ENCODE measurements at places on chromosomes 4 and X. TPM values are rescaled to one million over a fixed set of nuclear protein-coding genes. Genes with fewer than 3 reads are reported as not detected.

GRCh38 chr4:56910172-56910967 is 2.7 kb downstream of the REST start:
- no peak for DNase-seq

DNA sequence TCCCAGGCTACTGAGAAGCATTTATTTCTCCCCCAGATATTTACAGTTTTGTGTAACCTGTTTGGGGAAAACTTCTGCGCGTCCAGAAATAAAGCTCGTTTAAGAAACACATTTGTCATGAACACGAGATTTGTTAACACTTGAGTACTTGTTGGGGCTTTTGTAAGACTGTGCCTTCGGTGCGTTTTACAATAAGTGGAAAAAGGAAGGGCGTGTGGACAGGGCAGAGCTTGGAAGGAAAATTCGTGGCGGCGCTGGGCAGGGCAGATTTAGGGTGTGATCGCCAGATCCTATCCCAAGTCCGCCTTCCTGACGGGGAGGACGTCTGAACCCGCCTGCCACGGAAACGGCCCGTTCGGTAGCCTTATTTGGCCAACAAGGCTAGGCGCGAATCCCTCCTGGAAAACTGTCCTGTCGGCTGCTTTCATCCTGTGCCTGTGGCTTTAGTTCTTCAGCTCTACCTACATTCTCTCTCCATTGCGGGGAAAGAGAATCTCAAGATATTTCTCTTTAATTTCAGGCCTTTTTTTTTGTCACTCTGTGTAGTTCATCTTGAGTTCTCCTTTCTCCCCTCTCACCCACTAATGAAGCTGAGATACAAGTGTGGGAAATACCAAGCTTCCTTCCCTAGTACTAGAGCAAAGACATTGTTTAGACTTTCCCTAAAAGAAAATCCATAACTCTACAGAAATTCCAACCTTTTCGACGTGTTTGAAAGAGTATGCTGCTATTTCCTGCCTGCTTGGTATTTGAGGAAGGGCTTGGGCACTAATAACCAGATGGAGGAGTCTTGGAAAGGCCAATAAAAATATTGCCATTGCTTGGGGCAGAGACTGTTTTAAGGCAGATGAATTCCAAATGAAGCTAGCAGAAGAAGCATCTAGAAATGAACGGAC is 982 bp downstream of the PDLIM5 start:
- DNase-seq: peak; percentile 34

DNA sequence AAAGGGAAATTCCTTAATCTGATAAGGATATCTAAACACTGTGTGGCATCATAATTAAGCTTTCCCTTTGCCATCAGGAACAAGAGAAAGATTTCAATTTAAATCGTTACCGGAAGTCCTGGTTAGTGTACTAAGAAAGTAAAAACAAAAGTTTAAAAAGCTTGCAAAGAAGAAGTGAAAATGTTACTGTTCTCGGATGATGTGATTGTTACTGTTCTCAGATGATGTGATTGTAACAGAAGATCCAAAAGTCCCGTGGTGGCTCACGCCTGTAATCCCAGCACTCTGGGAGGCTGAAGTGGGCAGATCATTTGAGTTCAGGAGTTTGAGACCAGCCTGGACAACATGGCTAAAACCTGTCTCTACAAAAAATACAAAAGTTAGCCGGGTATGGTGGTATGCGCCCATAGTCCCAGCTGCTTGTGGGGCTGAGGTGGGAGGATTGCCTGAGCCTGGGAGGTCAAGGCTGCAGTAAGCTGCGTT is 62.5 kb downstream of the RGS12 start:
- DNase-seq: no peak

GRCh38 chr4:147029296-147029695 is 83.6 kb upstream of the TTC29 start:
- no peak for DNase-seq

Gene FGF5
- polyA plus RNA-seq: 0.16 TPM

Gene SPINK2
- not detected for polyA plus RNA-seq

- no peak for DNase-seq
Observed at GRCh38 chr4:157196046-157196445, 24.5 kb upstream of the GRIA2 start.

DNA sequence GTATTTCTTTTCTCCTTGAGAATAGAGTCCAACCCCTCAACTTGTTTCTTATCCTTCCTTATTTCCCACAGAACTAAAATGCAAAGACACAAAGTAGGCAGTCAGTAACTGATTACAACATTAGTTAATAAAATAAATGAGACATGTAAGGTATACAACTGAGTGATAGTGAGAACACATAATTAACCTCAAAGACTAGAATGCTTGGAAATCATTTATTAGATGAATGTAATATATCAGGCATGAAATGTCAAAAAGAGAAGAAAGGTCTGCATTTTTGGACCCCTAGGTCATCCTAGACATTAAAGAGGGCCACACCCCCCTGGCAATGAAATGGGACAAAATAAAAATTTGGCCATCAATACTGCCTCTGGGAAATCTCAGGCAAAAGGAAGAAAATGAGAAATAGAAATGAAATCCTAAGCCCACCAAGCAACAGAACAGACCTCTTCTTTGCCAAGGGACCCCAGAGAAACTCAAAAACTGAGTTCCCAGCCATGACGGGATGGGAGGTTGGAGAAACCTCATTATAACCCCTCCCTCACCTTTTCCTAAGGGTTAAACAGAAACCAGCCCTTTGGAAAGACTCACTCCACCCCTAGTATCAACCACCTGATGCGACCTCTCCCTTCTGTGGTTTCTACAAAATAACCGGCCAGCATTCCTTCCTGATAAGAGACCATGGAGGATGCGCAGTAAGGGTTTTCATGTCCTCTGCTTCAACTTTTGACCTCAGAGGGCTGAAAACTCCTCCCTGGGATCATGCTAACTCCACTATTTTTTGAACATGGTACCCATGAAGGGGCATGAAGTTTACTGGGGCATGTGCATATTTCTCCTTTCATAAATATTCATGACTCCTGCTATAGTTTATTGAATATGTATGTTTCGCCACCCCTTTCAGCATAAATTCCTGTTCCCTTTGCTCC is 90.0 kb upstream of the EXOC1L start:
- no peak for DNase-seq

GRCh38 chr4:8120501-8120900 is 38.1 kb downstream of the ABLIM2 start:
- DNase-seq: peak; percentile 56

GRCh38 chrX:109990582-109991276 is 12.2 kb upstream of the TMEM164 start:
- no peak for DNase-seq

Gene SLC6A14
- 0.25 TPM for polyA plus RNA-seq

Gene ARHGAP6
- polyA plus RNA-seq: 15.7 TPM

- no peak for DNase-seq
Observed at GRCh38 chrX:117510453-117510852, 606.2 kb downstream of the KLHL13 start.

DNA sequence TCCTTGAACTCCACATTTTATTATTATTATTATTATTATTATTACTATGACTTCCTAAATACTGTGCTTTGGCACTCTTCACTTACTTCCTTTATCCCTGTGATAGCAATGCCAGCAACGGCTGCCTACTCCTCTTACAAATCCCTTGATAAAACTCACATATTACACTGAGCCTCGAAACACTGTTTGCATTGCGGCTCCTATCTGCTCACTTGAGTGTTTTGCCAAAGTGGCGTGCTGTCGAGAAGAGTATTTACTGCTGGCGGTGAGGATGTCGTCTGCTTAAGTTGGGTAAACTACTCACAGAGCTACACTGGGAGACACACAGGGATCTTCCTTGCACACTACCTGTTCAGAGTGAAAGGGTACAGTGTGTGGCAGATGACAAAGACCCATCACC is 143.4 kb upstream of the VCX3A start:
- DNase-seq: no peak

Gene S100P
- 11.4 TPM for polyA plus RNA-seq

- DNase-seq: no peak
Observed at GRCh38 chr4:7978907-7979651, 39.4 kb upstream of the AFAP1 start.

GRCh38 chrX:136196691-136197155 is 49.4 kb downstream of the FHL1 start:
- no peak for DNase-seq

DNA sequence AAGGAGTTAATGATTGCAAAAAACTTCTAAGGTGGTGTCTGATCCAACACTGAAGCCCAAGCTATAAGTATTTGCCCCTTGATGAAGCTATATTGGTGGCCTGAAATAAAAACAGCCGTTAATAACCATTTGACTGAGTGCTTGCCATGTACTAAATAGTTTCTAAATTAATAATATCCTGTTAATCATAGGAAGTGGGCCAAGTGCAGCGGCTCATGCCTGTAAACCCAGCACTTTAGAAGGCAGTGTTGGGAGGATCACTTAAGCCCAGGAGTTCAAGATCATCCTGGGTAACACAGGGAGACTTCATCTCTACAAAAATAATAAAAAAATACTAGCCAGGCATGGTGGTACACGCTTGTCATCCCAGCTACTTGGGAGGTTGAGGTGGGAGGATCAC is 8.3 kb downstream of the NDP start:
- no peak for DNase-seq

Gene CT55
- 0.23 TPM for polyA plus RNA-seq

DNA sequence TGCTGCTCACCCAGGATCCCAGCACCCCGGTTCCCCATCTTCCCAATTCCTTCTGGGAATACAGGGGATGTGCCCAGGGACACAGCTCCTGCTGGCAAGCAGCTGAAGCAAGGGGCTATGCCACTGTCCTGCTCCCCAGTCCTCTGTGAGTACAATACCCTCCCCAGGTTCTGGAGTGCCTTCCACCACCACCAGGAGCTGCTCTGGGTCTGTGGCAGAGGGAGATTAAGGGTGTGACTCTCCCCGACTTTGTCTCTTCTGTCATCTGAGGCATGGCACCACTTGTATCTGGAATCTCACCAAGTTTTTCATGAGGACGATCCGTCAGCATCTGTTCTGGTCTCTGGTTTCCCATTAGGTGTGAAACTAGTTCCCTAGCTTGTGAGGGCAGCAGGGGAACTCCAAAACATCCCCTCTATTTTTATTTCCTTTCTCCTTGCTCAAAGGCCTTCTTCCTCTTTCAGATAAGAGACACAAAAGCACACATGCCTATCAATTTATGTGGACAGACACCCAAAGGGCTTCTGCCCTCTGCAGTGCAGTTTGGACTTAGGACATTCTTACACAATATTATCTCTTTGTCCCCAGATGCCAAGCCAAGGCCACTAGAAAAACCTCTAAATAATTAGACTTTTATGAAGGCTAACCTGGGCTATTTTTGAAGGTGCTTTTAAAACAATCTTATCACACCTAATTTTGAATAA is 26.8 kb downstream of the MGST2 start:
- DNase-seq: no peak

- DNase-seq: no peak
Observed at GRCh38 chr4:166308647-166309046, 435.6 kb downstream of the TLL1 start.

DNA sequence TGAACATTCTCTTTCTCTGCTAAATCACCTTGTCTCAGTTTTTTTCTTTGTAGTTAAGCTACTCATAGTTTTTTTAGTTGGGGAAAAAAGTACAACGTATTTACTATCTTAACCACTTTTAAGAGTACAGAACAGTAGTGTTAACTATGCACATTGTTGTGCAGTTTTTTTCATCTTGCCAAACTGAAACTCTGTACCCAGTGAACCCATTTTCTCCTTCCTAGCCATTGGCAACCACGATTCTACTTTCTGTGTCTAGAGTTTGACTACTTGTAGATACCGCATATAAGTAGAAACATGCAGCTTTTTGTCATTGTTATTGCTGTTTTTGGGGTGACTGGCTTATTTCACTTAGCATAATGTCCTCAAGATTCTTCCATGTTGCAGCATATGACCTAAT is 10.0 kb downstream of the N4BP2 start:
- DNase-seq: no peak

DNA sequence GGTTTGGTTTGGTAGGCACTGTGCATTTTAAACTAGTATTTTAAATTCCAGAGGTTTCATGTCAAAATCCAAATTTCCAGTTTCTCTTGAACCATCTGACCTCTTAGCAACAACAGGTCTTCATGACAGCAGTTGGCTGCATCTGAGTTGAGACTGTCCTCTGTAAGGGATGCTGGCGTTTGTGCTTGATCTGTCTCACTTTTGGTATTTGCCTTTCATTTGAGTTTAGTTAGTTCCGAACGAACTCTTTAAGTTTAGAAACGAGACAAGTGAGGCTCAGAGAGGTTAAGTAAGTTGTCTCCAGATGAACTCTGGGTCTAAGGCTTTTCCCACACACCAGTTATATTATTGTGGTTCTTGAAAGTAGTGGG is 29.1 kb downstream of the SPARCL1 start:
- no peak for DNase-seq

Gene KLF8
- 6.5 TPM for polyA plus RNA-seq

- no peak for DNase-seq
Observed at GRCh38 chr4:13562876-13563275, 18.6 kb upstream of the NKX3-2 start.

DNA sequence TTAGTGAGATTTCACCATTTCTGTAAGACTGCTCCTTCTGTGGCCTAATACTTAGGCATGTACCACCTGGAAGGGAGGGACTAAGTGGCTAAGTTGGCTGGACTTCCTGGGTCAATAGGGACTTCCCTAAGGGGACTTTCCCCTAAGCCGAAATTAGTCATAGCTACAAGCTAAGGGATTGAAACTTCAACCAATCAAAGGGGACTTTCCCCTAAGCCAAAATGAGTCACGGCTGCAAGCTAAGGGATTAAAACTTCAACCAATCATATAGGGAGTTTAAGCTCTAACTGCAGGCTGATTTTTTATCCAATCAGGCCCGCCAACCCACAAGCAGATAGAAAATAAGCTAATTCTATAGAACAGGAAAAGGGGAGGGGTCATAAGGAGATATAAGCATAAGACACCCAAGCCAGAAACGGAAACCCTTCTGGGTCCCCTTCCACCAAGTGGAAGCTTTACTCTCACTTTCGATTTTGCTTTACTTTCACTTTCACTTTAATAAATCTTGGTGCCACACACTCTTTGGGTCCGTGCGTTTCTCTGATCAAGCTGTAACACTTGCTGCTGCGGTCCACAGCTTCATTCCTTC is 382.8 kb downstream of the KLHL4 start:
- DNase-seq: no peak

GRCh38 chr4:18439311-18439710 is 417.8 kb upstream of the LCORL start:
- no peak for DNase-seq

- no peak for DNase-seq
Observed at GRCh38 chr4:150591904-150592303, 10.0 kb downstream of the MAB21L2 start.

DNA sequence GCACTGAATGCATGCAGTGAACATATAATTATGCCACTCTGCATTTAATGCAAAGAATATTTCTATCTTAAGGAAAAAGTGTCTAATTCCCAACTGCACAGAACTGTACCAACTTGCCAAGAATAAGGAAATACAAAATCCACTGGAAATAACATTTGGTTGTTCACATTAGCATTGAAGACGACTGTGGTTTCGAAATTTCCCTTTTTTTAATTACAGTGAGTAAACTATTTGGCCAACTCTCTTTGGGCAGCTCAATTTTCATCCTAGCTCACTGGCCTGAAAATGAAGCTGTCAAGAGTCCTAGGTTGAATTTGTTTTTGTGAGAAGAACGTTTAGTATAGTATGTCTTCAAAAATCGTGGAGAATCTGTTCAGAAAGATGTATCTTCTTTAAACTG is 81.6 kb upstream of the MID1 start:
- DNase-seq: no peak

Gene PNMA6A
- polyA plus RNA-seq: 8.0 TPM

- DNase-seq: peak; percentile 28
Observed at GRCh38 chr4:99088023-99088449, 552 bp downstream of the ADH5 start.
